ENCODE measurements at places on chromosomes 12 and 14. TPM values are rescaled to one million over a fixed set of nuclear protein-coding genes. Genes with fewer than 3 reads are reported as not detected.

The CFAP251 gene
- total RNA-seq: 7.9 TPM

The TCL1A gene
- not detected for total RNA-seq

The NKX2-1 gene
- not detected for total RNA-seq

The RHEBL1 gene
- 0.33 TPM for total RNA-seq

The FLVCR2 gene
- 2.1 TPM for total RNA-seq

The DDN gene
- under 0.01 TPM for total RNA-seq

The PRPH gene
- 0.50 TPM for total RNA-seq

The IFI27L1 gene
- 14.4 TPM for total RNA-seq

The ADSS1 gene
- 2.3 TPM for total RNA-seq

The FAM177A1 gene
- 64.6 TPM for total RNA-seq

The ASB8 gene
- 13.1 TPM for total RNA-seq

The POTEM gene
- not detected for total RNA-seq

The AGAP2 gene
- under 0.01 TPM for total RNA-seq

The ANKRD33 gene
- under 0.01 TPM for total RNA-seq

The VDR gene
- 9.8 TPM for total RNA-seq

The RIPK3 gene
- total RNA-seq: 0.33 TPM

The KCNA5 gene
- not detected for total RNA-seq

The DIO2 gene
- total RNA-seq: 3.3 TPM

The KRT72 gene
- not detected for total RNA-seq

The SMOC1 gene
- not detected for total RNA-seq

The ZNF410 gene
- 71.4 TPM for total RNA-seq

The GCH1 gene
- total RNA-seq: 1.5 TPM

The KITLG gene
- total RNA-seq: 64.6 TPM

The RNU4-1 gene
- under 0.01 TPM for total RNA-seq

The AMHR2 gene
- not detected for total RNA-seq

The KRT82 gene
- not detected for total RNA-seq

The MMP19 gene
- total RNA-seq: 7.1 TPM

The LALBA gene
- not detected for total RNA-seq

The TRHDE gene
- total RNA-seq: 7.3 TPM

The TAS2R20 gene
- 2.1 TPM for total RNA-seq

The CCDC88C gene
- 0.17 TPM for total RNA-seq

The ADAMTS20 gene
- not detected for total RNA-seq

The RHOJ gene
- 4.1 TPM for total RNA-seq
